Uterus (tissue), 4 donors: ENCODE measurements at places on chromosomes 7 and 10. TPM values are rescaled to one million over a fixed set of nuclear protein-coding genes. Genes with fewer than 3 reads are reported as not detected.

DNA sequence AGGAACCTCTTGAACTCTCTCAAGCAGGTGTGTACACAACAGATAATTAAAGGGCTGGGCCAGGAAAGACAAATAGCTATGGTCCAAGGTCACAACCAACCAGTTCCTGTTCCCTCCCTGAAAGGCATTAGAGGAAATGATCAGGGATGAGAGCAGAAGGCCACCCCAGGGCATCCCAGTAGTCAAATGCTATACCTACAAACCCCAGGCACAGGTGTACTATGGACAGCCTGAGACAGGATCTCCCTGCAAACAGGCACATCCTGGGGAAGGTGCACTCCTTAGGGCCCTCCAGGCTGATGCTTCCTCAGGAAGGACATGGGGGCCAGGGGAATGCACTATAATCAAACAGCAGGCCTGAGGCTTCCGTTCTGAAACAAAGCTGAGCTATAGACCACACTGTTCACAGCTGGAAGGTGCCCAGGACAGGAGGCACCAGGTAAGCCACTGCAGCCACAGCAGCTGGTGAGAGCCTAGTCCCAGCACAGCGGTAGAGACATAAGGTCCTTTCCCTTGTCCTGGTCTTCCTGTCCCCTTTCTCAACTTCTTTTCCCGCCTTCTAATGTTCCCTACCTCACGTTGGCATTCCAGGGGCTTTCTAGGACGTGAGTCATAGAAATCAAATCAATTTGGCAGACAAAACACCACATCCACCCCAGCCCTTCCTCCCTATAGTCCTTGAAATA lies 13.3 kb downstream of the PARP12 start:
- H3K27ac ChIP-seq = no peak overlapping the region
- H3K36me3 ChIP-seq = no peaks in the 10 kb centered on the region
- H3K27me3 ChIP-seq = no peaks in the 10 kb centered on the region
- no peak for DNase-seq
- H3K4me3 ChIP-seq = no peak overlapping the region

Gene CXCL12
- total RNA-seq = 49.4 TPM

- no peaks in the 10 kb centered on the region for H3K36me3 ChIP-seq
- DNase-seq = no peak
- no peak overlapping the region for H3K27ac ChIP-seq
Measured at GRCh38 chr10:75916906-75917305, 485.5 kb downstream of the LRMDA start.

Gene OAT
- 76.6 TPM for total RNA-seq

Gene MYL7
- not detected for total RNA-seq

GRCh38 chr7:117489430-117489829 lies 9.6 kb downstream of the CFTR start:
- H3K36me3 ChIP-seq = no peaks in the 10 kb centered on the region
- no peaks in the 10 kb centered on the region for H3K4me1 ChIP-seq
- no peak for DNase-seq
- no peaks in the 10 kb centered on the region for H3K27me3 ChIP-seq

DNA sequence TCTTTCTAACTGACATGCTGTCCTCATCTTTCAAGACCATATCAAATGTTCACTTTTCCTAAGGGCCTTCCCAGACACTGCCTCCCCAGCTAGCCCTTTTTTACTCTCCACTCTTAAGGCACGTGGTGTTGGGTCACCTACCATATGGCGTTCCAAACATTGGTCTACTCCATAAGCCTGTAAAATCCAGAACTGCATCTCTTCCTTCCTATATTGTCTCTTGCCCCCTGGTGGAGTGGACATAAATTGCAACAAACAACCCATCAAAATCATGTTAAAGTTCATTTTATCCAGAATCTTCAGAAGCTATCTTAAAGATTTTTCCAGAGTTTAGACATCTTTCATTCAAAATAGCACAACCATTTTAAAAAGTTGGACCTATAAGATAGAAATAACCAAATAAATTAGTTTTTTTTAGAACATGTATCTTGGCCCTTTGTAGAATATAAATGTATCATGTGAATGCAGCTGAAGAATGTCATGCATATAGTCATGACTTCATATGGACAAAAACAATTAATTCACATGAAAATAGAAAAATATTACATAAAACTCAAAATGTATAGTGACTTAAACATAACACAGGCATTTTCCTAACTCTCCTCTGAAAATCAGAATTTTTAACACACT lies 180.6 kb upstream of the CHRM2 start:
- H3K36me3 ChIP-seq = no peaks in the 10 kb centered on the region
- H3K4me1 ChIP-seq = no peaks in the 10 kb centered on the region
- DNase-seq = no peak
- H3K27me3 ChIP-seq = no peaks in the 10 kb centered on the region

GRCh38 chr7:108406222-108406890 lies 49.9 kb downstream of the NRCAM start:
- no peak for DNase-seq
- no peaks in the 10 kb centered on the region for H3K36me3 ChIP-seq
- H3K4me3 ChIP-seq = no peak overlapping the region
- H3K27ac ChIP-seq = no peak overlapping the region
- no peaks in the 10 kb centered on the region for H3K4me1 ChIP-seq

DNA sequence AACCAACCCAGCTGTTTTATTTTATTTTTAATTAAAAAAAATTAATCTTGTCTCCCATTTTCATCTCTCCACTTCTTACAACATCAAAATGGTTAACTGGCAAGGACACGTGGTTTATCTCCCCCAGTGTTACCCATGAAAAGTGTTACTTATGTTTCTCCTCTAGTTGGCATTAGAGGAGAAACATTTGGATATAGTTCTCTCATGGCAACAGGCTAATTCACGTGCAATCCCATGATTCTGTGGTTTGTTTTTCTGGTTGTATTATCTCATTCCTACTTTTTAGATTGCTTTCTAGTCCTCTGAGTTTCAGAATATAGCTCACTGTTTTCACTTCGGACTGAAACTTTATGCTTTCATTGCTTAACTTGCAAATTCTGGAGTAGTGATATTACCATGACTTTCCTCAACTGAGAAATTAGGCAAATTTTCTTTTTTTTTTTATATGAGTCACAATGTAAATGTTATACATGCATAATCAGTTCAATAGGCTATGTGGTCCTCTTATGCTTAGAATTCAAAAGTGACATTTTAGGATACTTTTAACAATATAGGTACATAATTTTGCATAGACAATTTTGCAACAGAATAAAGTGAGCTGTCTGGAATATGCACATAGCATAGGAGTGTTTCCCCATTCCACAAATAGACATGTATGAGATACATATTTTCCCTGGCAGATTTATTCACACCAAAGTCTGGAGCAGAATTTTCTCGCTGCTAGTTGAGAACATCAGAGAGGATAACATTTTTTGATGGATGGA lies 43.0 kb downstream of the LHFPL3 start:
- H3K36me3 ChIP-seq = no peaks in the 10 kb centered on the region
- no peak for DNase-seq
- H3K27ac ChIP-seq = no peak overlapping the region
- no peak overlapping the region for H3K4me3 ChIP-seq
